CD4-positive, alpha-beta T cell treated with Interleukin-12 subunit alpha and Interleukin-12 subunit beta, for 1 hour (primary cell): ENCODE measurements at places on chromosomes 7 and 10.

DNA sequence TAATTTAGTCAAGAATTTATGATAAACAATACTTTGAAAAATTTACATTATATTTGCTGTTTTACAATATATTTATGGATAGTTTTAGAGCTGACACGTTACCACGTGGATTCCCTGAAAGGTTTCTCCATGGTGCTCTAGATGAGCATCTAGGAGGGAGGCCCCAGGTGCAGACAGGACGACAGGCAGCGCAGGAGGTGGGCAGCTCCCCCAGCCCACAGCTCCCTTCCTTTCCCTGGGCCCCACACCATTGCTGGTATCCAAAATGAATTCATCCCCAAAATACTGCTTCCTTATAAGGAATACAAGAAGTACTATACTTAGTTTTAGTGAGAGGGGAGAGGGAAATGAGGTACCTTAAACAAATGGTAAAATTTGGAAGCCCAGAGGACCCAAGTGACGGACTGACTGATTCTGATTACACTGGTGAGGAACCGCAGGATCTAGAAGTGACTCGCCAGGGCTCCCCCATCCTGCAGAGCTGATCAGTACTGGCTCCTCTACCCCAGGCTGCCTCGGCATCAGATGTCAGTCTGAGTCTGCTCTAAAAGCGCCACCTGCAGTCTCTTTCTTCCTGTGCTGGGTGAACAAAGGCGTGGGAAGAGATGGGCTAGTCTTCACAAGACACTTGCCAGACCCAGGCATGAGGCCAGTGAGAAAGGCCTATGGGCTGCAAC is 89.2 kb downstream of the DLG5 start:
- peak; percentile 75 for DNase-seq

GRCh38 chr10:128709686-128710085 is 583.5 kb upstream of the MKI67 start:
- no peak for DNase-seq

DNA sequence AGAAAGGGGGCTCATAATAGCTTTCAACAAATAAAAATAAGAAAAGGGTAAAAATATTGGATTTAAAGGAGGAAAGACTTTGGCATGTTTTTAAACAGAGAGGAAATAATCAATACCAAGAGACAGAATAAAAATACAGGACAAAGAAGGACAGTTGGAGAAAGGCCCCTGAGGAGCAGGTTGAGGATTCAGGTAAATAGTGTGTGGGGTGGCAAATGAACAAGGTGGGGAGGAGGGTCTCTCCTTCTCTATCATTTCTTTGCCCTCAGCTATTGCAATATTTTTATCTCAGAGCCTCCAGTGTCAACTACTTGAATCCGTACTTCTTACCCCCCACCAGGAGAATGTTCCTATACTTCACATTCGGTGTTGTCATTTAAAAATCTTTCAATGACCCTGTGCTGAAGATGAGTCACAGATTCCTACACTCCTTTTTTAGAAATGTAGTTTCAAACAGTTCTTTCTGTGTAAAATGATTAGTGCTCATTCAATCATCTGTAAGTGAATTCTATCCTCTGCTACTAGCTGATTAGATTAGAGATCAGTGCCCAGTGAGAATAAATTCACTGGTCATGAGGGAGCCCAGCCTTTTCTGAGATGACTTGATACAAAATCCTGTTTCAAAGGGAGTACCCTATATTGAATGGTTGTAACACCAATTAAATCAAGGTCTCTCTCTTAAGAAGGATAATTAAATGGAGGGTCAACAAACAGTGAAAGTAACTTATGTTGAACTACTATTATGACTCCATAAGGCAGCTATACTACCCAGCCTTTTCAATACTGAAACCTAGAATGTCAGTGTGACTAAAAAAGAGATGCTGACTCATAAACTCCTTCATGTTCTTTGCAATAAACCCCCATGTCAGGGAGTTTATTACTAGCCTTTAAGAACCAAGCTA is 50.4 kb upstream of the WNT16 start:
- no peak for DNase-seq

GRCh38 chr10:86209726-86210125 is 156.9 kb downstream of the GRID1 start:
- DNase-seq = no peak
